ENCODE measurements at places on chromosomes 3 and 15.

- no peak for DNase-seq
Observed at GRCh38 chr3:65878831-65879230, 159.9 kb downstream of the MAGI1 start.

DNA sequence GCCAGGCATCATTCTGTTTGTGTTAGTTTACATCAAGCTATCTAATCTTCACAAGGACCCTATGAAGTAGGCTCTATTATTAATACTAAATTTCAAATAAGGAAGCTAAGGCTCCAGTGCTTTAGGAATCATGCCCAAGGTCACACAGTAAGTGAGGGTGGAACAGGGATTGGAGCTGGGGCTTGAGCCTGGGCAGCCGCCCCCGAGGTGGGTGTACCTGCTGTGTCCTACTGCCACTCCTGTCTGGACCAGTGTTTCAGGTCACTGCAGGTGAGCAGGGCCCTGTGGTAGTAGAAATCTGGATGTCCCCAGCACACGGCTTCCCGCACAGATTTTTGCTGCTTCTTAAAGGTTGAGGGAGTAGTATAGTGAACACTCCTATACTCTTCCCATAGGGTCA is 6.5 kb downstream of the KLF13 start:
- no peak for DNase-seq

DNA sequence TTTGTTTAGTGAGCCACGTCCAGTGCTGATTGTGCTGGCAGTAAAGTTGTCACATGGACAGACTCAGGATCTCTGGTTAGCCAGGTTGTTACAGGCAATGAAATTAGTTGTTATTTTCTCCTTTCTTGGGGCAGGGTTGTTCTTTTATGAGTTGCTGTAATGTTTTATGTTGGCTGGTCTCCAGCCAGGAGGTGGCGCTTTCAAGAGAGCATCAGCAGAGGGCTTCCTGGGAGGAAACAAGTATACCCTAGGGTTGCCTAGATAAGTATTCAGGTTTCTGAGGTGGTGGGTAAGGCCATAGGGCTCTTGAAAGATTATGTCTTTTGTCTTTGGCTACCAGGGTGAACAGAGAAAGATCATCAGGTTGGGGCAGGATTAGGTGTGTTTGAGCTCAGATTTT is 14.5 kb upstream of the CFAP20DC start:
- no peak for DNase-seq

- no peak for DNase-seq
Observed at GRCh38 chr3:55349851-55350250, 137.3 kb downstream of the WNT5A start.

DNA sequence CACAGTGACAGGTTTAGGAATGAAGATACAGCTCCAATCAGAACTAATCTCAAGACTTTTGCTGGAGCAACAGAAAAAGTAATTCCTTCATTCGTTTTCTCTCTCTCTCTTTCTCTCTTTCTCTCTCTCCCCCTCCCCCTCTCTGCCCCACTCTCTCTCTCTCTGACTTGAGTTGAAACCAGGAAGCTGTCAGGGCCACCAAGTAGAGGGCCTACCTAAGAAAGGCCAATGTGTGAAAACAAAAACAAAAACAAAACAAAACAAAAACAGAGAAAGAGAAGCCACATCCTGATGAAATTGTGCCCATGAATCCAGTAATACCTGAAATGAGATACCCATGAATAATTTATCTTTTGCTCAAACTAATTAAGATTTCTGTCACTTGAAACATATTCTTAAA is 72.9 kb downstream of the ATP8B4 start:
- DNase-seq: no peak

- no peak for DNase-seq
Observed at GRCh38 chr3:196563721-196564225, 4.6 kb downstream of the WDR53 start.

DNA sequence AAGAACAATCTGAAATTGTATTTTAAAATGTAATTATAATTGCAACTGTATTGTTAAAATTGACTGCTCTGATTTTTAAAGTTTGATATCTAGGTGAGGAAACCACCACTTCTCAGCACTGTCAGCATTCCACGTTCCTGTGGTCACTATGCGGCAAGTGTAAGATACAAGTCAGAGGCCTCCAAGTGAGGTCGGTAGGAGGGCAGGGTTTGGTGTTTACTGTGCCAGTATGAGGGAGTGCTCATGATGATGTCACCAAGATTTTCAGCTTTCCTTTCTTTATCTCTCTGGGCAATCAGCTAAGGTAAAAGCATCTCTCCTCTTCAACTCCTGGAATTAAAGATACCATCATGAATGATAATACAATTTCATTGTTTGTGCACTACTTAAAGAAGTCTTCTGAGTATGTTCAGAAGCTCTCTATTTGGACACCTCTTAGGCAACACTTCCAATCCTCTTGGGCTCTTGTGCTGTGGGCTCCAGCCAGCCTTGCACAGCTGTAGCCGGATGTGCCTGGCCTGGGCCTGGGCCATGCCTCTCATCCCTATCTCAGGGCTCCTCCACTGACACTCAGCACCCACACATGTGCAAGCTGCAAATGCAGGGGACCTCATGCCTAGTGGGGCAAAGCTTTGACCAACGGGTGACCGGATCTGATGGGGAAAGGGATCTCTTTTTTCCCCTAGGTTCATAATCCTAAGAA is 42.9 kb downstream of the CCR3 start:
- no peak for DNase-seq

- DNase-seq: no peak
Observed at GRCh38 chr3:194522579-194523046, 35.8 kb upstream of the ATP13A3 start.

- no peak for DNase-seq
Observed at GRCh38 chr15:38847666-38848065, 283.1 kb upstream of the RASGRP1 start.

DNA sequence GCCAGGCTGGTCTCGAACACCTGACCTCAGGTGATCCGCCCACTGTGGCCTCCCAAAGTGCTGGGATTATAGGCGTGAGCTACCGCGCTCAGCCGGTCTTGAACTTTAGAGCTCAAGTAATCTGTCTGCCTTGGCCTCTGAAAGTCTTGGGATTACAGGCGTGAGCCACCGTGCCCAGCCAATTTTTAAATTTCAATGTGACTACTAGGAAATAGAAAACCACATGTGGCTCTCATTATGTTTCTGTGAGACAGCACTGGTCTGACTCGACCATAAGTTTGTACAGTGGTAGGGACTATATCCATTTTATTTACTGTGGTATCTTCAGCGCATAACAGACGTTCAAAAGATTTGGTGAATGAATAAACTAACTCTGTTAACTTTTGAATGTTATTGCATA is 9.1 kb downstream of the ZFAND6 start:
- no peak for DNase-seq

- DNase-seq: no peak
Observed at GRCh38 chr15:71141572-71141971, 26.3 kb downstream of the THSD4 start.

DNA sequence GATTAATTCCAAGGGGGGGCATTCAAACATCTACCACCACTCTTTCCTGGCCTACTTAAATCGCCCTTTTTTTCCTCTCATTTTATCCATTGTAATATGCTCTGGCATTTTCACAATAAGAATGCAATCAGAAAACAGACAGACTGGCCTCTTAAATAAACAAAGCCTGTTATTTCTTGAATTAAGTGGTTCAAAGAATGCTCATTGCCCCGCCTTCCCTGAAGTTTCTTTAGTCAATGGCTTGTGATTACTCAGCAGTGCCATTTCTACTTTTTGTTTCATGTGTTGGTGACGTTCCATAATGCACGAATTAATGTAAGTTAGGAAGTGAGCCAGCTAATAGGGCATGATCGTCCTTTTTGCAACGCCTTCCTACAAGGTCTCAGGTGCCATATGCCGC is 68.0 kb downstream of the FBN1 start:
- DNase-seq: no peak

- no peak for DNase-seq
Observed at GRCh38 chr3:61980041-61980440, 393.3 kb downstream of the FEZF2 start.

DNA sequence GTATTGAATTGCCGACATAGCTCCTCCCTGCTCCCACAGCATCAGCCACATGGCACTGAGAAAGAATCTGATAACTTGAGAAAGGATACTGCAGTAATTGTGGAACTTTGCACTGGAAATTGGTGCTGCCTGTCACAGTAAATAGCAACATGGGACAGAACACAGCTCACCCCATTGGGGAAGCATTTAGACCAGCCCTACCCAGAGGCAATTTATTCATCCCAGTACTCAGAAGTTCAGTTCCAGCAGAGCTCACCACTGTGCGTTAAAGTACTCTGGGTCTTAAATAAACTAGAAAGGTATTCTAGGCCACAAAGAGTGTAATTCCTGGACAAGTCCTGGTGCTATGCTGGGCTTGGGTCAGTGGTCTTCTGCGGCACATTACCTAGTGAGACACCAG is 347.1 kb downstream of the PYDC2 start:
- no peak for DNase-seq

DNA sequence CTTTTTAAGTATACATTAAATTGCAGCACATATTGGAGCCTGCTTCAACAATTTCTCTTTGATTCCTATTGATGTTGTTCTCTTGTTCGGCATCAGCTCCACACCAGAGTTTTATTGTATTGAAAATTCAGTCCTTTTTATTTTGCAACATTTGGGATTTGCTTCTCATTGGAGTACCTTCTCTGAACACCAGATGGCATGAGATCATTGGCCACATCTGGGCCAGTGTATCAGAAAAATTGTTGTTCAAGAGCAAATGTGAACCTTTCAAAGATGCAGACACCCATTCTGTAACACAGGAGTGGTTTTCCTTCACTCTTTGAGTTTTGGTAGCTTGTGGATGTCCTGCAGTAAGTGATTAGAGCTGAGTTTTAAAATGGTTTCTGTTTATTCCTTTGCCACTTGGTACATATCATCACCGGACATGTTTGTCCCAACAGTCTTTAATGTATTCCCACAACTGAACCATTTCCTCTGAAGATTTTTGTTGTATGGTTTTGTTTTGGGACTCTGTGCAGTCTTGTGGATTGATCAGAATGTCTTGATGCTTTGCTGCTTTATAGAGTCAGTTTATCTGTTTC is 96.1 kb downstream of the MCTP2 start:
- no peak for DNase-seq

- DNase-seq: no peak
Observed at GRCh38 chr3:127018306-127018828, 35.5 kb downstream of the PLXNA1 start.

DNA sequence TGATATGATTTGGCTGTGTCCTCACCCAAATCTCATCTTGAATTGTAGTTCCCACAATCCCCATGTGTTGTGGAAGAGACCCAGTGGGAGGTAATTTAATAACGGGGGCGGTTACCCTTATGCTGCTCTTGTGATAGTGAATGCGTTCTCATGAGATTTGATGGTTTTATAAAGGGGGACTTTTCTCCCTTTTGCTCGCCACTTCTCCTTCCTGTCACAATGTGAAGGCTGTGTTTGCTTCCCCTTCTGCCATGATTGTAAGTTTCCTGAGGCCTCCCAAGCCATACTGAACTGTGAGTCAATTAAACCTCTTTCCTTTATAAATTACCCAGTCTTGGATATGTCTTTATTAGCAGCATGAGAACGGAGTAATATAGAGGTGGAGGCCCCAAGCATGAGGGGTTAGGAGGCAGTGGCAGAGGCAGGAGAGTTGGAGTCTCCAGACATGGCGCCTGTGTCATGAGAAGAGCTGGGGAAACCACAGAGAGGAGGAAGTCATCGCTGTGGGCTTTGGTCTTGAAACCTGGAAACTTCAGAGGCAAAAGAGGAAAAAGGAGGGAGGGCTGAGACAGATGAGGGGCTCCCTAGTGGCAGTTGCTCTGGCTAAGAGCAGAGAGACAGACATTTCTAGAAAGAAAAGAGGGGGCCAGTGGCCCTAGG is 107.8 kb upstream of the VEPH1 start:
- no peak for DNase-seq

DNA sequence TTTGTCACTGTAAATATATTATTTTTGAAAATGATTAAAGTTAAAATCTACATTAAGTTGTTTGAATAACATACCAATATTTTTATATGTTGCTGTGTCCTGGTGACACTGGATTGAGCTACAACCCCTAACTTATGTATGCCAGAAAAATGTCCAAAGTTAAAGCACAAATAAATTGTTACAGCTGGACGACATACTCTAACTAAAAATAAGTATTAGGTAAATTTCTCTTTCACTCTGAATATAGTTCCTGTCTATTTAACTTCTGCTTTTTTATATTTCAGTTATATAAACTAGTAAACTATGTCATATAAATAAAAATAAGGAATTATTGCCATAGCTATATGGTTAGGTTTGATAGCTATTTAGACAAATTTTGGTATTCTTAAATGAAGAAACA is 118.5 kb upstream of the SAMMSON start:
- no peak for DNase-seq

GRCh38 chr15:100016632-100017031 is 283.4 kb upstream of the LYSMD4 start:
- no peak for DNase-seq

DNA sequence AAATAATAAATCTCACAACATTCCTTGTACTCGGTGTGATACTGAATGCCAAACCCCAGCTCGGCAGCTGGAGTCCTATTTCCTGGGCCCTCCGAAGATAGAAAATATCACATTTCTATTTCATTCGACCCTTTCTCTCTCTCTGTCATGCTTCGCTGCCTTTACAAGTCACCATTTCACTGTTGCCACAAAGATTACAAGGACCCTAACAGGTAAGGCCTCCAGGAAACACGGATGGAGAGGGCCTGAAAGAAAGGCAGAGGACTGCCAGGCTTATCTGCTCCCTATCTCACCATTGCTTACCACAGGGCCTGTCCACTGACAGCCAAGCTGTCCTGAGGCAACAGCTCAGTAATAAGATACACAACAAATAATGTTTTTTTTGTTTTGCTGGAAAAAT is 376.5 kb downstream of the MECOM start:
- DNase-seq: no peak

DNA sequence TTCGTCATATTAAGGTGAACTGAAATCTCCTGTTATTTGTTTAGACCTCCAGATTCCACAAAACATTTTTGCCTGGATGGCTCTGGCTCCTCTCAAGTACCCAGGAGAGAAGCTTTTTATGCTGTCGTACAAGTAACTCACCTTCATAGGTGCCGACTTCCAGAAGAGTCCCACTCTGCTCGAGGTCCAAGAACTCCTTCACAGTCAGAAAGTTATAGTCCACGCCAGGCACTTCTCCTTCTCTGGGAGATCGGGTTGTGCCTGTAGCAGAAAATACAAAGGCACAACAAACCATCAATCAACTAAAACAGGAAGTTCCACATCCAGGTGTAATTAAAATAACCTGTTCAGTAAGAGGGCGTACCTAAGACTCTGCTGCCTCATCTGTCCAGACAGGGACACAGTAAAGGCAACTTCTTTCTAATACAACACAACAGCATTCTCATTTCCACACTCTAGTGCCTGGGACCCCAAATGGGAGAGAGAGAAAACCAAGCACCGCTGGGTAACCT is 545.3 kb downstream of the MAGI1 start:
- no peak for DNase-seq

Measured in activated CD4-positive, alpha-beta T cell treated with anti-CD3 and anti-CD28 coated beads for 1 hour (primary cell).